Body of pancreas (tissue), 4 donors: ENCODE measurements at places on chromosomes 12 and 14.

GRCh38 chr12:115203701-115204100 lies 519.7 kb upstream of the TBX3 start:
- no peaks in the 10 kb centered on the region for H3K36me3 ChIP-seq
- no peaks in the 10 kb centered on the region for H3K4me1 ChIP-seq
- no peaks in the 10 kb centered on the region for H3K27me3 ChIP-seq
- H3K4me3 ChIP-seq, result no peak overlapping the region
- H3K27ac ChIP-seq, result no peak overlapping the region

DNA sequence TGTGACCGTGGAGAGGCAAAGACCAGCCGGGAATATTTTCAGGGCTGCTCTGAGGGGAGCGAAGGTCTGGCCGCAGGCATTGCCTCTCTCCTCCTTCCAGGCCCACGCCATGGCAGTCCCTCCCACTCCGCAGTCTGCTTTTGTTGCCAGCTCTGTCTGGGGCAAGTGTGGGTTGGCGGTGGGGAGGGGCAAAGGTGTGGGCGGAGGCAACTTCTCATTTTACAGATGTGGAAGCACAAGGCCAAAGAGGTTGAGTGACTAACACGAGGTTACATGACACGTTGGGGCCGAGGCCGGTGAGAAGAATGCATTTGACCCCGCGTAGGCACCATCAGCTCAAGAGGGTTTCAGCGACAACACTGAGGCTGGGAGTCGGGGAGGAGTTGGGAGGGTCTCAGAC lies 6.1 kb upstream of the FAIM2 start:
- no peaks in the 10 kb centered on the region for H3K36me3 ChIP-seq
- H3K4me3 ChIP-seq, result no peak overlapping the region
- no peaks in the 10 kb centered on the region for H3K27me3 ChIP-seq
- no peak overlapping the region for H3K27ac ChIP-seq

- no peaks in the 10 kb centered on the region for H3K27me3 ChIP-seq
- no peak overlapping the region for H3K27ac ChIP-seq
Observed at GRCh38 chr12:44307506-44308168, 471.8 kb downstream of the TMEM117 start.

- no peaks in the 10 kb centered on the region for H3K27me3 ChIP-seq
- no peak overlapping the region for H3K4me3 ChIP-seq
- H3K27ac ChIP-seq, result peak overlapping the region; percentile 50
- H3K4me1 ChIP-seq, result peaks cover 52% of the 10 kb centered on the region
Observed at GRCh38 chr12:24921251-24922038, 27.5 kb downstream of the BCAT1 start.

- H3K27ac ChIP-seq, result peak overlapping the region; percentile 78
- peak; percentile 51 for DNase-seq
- no peaks in the 10 kb centered on the region for H3K27me3 ChIP-seq
- peaks cover 14% of the 10 kb centered on the region for H3K4me1 ChIP-seq
- no peaks in the 10 kb centered on the region for H3K36me3 ChIP-seq
Observed at GRCh38 chr12:69987579-69988091, 162.6 kb downstream of the MYRFL start.

DNA sequence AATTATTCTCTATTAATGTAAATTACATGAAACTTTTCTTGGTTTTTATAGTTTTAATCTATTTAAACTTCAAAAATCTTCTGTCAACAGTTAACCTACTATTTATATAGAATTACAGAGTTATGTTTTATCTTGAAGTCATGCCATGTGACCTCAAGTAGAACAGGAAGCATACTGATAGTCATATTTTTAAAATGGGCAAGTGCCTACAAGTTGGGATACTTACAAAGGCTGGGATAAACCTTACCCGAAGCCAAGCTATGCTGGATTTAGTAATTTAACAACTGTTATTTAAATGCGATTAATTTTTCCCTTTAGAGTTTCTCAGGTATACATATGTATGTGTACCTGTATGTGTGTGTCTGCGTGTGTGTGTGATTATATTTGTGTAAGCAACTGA lies 266.9 kb downstream of the RASSF9 start:
- H3K27me3 ChIP-seq, result no peaks in the 10 kb centered on the region
- H3K4me3 ChIP-seq, result no peak overlapping the region
- DNase-seq, result no peak
- H3K36me3 ChIP-seq, result no peaks in the 10 kb centered on the region

GRCh38 chr14:56127156-56127555 lies 8.9 kb downstream of the PELI2 start:
- peak overlapping the region; percentile 97 for H3K27ac ChIP-seq
- DNase-seq, result no peak
- no peak overlapping the region for H3K4me3 ChIP-seq
- no peaks in the 10 kb centered on the region for H3K36me3 ChIP-seq
- peaks cover 93% of the 10 kb centered on the region for H3K4me1 ChIP-seq

DNA sequence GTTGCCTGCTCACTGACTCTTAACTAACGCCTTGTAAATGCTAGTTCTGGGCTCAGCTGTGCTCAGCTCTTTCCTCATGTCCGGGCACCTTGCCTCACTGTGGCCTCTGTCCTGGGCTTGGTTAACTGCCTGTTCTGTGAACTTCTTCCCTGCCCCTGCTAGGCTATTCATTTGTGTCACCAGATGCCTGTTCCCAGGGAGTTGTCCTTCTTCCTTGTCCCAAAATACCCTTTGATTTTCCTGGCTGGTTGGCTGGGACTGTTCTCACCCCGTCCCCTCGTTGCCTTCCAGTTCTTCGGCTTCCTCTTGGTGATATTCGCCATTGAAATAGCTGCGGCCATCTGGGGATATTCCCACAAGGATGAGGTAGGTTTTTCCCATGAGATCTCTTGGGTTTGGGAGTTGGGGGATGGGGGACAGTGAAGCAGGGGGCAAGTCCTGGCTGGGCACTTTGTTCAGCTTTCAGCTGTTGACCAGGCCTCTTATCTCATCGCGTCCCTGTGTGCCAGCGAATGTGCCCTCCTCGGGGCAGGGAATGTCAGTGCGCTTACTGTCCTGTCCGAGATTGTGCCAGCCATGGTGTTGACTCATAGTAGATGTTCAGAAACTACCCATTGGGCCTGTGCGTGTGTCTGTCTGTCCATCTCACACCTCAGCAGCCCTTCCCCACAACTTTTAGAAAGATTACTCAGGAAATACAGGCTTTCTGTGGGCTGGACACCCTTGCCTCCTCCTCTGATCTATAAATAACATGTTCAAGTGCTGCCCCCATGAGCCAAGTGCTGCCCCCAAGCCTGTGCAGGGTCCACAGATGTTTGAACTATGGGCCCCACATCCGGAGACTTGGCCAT lies 33.1 kb downstream of the CD9 start:
- peak overlapping the region; percentile 6 for H3K27ac ChIP-seq
- no peak overlapping the region for H3K4me3 ChIP-seq
- DNase-seq, result peak; percentile 63
- no peaks in the 10 kb centered on the region for H3K27me3 ChIP-seq

DNA sequence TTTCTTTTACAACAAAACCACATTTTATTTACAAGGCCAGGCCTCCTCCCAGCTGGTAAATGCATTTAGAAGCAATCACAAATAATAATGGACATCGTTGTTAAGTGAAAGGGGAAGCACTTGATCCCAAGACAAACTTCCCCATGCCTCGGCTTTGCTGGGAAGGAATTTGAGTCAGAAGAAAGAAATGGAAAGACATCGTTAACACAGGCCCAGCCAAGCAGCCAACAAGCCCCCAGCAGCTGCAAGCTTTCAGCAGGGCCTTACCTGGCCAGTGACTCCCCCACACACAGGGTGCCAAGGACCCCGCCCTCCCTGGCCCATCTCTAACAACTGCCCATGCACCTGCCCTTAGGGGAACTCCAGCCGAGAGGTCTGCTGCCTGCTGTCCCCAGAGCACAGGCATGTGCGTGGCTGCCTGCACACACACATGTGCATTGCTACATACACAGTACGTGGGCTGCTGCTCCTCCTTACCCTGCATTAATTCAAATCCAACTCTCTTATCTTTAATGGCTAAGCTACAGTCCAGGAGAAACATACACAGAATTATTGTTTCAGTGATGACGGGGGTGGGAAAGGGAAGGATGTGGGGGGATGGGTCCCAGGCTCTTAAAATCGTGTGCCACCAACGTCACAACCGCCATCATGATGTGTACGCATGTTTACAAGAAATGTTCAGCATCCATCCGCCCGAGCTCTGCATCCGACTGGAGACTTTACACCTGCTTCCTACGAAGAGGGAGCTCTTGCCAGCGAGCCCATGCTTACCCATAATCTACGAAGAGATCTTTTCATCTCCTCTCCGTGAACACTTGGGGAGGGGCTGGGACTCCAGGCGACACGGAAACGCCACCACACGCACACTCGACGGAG lies 9.8 kb downstream of the BCL11B start:
- H3K27me3 ChIP-seq, result no peaks in the 10 kb centered on the region
- H3K27ac ChIP-seq, result no peak overlapping the region
- no peak overlapping the region for H3K4me3 ChIP-seq
- H3K36me3 ChIP-seq, result no peaks in the 10 kb centered on the region
- DNase-seq, result no peak

DNA sequence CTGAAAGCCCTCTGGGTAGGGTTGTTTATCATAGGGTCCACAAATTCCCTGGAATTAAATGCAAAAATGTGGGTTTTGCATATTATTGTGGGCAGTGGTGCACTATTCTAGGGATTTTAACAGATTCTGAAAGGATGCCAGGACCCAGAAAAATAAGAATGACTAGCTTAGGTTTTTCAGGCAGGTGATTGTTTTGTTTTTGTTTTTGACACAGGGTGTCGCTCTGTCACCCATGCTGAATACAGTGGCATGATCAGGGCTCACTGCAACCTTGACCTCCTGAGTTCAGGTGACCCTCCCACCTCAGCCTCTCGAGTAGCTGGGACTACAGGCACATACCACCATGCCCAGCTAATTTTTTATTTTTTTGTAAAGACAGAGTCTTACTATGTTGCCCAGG lies 19.2 kb downstream of the GALNT6 start:
- H3K4me1 ChIP-seq, result peaks cover 11% of the 10 kb centered on the region
- H3K4me3 ChIP-seq, result no peak overlapping the region
- peaks cover 2% of the 10 kb centered on the region for H3K36me3 ChIP-seq
- H3K27ac ChIP-seq, result peak overlapping the region; percentile 60

- H3K27me3 ChIP-seq, result no peaks in the 10 kb centered on the region
- DNase-seq, result no peak
- H3K36me3 ChIP-seq, result peaks cover 2% of the 10 kb centered on the region
- H3K4me3 ChIP-seq, result no peak overlapping the region
- no peaks in the 10 kb centered on the region for H3K4me1 ChIP-seq
Observed at GRCh38 chr12:113860950-113861349, 105.2 kb downstream of the RBM19 start.

DNA sequence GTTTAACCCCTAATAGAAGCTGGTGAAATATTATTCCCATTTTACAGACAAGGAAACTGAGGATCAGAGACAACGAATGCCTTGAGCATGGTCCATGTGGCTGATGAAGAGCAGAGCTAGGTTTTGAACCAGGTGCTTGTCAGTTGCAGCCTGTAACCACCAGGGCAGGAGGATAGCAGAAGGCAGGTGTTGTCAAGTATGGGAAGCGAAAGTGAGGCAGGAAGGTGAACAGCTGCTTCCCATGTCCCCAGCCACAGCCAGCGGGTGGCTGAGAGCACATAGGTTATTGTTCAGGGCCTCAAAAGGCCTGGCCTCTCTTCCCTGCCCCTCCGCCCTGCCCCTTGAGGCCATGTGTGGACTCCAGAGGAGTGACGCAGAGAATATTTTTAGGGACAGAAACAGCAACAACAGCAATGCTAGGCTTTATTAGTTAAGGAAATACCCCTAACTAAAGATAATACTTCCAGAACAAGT lies 39.6 kb downstream of the IQSEC3 start:
- H3K4me1 ChIP-seq, result no peaks in the 10 kb centered on the region
- peaks cover 5% of the 10 kb centered on the region for H3K27me3 ChIP-seq
- no peak for DNase-seq
- no peak overlapping the region for H3K27ac ChIP-seq
- no peak overlapping the region for H3K4me3 ChIP-seq

GRCh38 chr12:5907807-5908206 lies 37.3 kb downstream of the ANO2 start:
- no peaks in the 10 kb centered on the region for H3K36me3 ChIP-seq
- no peak for DNase-seq
- H3K4me3 ChIP-seq, result no peak overlapping the region
- H3K27ac ChIP-seq, result no peak overlapping the region

GRCh38 chr12:51388069-51388799 lies 3.0 kb downstream of the GALNT6 start:
- peaks cover 17% of the 10 kb centered on the region for H3K4me1 ChIP-seq
- no peak overlapping the region for H3K27ac ChIP-seq
- no peak for DNase-seq
- no peaks in the 10 kb centered on the region for H3K36me3 ChIP-seq
- H3K4me3 ChIP-seq, result no peak overlapping the region

GRCh38 chr14:55589171-55589570 lies 9.2 kb downstream of the KTN1 start:
- H3K36me3 ChIP-seq, result no peaks in the 10 kb centered on the region
- no peaks in the 10 kb centered on the region for H3K27me3 ChIP-seq
- DNase-seq, result no peak
- H3K4me1 ChIP-seq, result peaks cover 53% of the 10 kb centered on the region

GRCh38 chr12:110705309-110705708 lies 16.4 kb upstream of the HVCN1 start:
- no peaks in the 10 kb centered on the region for H3K36me3 ChIP-seq
- no peak overlapping the region for H3K4me3 ChIP-seq
- no peaks in the 10 kb centered on the region for H3K27me3 ChIP-seq

DNA sequence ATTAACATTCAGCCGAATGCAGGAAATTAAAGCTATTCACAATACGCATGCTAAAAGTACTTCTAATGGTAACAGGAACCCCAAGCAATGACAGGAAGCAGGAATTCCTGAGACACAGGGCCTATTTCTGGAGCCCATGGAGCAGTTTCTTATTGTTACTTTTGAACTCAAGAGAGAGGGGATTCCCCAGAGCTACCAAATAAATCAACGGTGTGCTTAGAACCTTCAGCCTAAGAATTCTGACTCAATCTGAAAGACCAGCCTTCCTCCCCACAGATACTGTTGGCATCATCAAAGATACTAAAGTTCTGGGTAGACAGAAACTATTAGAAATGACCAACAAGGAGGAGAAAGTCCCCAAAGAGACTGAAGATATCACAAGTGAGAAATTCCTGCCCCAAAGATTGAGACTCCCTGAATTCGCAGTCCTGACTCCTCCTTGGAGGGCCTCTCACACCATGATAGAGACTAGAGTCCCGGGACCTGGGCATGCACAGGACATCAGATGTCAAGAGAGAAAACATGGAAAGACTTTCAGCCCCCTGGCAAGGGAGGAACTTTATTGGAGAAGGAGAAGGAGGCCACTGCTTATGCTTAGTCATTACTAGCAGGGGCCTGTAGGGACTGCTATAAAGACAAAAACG lies 32.7 kb downstream of the RTRAF start:
- no peak for DNase-seq
- H3K27me3 ChIP-seq, result no peaks in the 10 kb centered on the region
- no peaks in the 10 kb centered on the region for H3K36me3 ChIP-seq
- H3K4me3 ChIP-seq, result no peak overlapping the region
- peaks cover 8% of the 10 kb centered on the region for H3K4me1 ChIP-seq

DNA sequence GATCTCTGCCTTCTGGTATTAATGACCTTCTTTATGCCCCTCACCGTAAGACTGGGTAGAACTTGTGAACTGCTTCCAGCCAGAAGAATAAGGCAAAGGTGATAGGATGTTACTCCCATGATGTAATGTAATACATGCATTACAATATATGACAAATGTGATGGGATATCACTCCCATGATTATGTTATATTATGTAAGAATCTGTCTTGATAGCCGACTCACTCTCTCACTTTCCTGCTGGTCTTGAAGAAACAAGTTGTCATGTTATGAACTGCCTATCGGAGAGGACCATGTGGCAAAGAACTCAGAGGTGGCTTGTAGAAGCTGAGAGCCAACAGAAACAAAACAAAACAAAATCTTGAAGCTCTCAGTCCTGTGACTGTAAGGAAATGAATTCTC lies 30.6 kb upstream of the OSBPL8 start:
- H3K36me3 ChIP-seq, result no peaks in the 10 kb centered on the region
- no peaks in the 10 kb centered on the region for H3K4me1 ChIP-seq
- DNase-seq, result no peak
- H3K4me3 ChIP-seq, result no peak overlapping the region
- no peak overlapping the region for H3K27ac ChIP-seq
- H3K27me3 ChIP-seq, result no peaks in the 10 kb centered on the region
